ENCODE measurements at places on chromosomes 16 and 17. TPM values are rescaled to one million over a fixed set of nuclear protein-coding genes. Genes with fewer than 3 reads are reported as not detected.
A peak's percentile ranks its signal among the peaks of the same experiment; 100 is the strongest.

- no peaks in the 10 kb centered on the region for H3K36me3 ChIP-seq
- no peak for DNase-seq
- H3K4me3 ChIP-seq, result no peak overlapping the region
- H3K27ac ChIP-seq, result no peak overlapping the region
- H3K27me3 ChIP-seq, result no peaks in the 10 kb centered on the region
- peaks cover 31% of the 10 kb centered on the region for H3K4me1 ChIP-seq
Measured at GRCh38 chr17:45301674-45302073, 15.1 kb downstream of the MAP3K14 start.

- no peaks in the 10 kb centered on the region for H3K4me1 ChIP-seq
- H3K36me3 ChIP-seq, result peaks cover 3% of the 10 kb centered on the region
- no peak overlapping the region for H3K4me3 ChIP-seq
- no peak overlapping the region for H3K27ac ChIP-seq
- H3K27me3 ChIP-seq, result no peaks in the 10 kb centered on the region
Measured at GRCh38 chr17:76417499-76418143, 33.2 kb downstream of the SPHK1 start.

GRCh38 chr16:84724606-84725309, 25.0 kb downstream of the USP10 start:
- no peak overlapping the region for H3K4me3 ChIP-seq
- H3K36me3 ChIP-seq, result no peaks in the 10 kb centered on the region
- peaks cover 27% of the 10 kb centered on the region for H3K4me1 ChIP-seq
- no peak overlapping the region for H3K27ac ChIP-seq
- no peak for DNase-seq

- no peaks in the 10 kb centered on the region for H3K36me3 ChIP-seq
- no peak overlapping the region for H3K27ac ChIP-seq
- DNase-seq, result no peak
- H3K4me1 ChIP-seq, result no peaks in the 10 kb centered on the region
- H3K4me3 ChIP-seq, result no peak overlapping the region
Measured at GRCh38 chr16:79717333-79718137, 117.0 kb upstream of the MAF start.

DNA sequence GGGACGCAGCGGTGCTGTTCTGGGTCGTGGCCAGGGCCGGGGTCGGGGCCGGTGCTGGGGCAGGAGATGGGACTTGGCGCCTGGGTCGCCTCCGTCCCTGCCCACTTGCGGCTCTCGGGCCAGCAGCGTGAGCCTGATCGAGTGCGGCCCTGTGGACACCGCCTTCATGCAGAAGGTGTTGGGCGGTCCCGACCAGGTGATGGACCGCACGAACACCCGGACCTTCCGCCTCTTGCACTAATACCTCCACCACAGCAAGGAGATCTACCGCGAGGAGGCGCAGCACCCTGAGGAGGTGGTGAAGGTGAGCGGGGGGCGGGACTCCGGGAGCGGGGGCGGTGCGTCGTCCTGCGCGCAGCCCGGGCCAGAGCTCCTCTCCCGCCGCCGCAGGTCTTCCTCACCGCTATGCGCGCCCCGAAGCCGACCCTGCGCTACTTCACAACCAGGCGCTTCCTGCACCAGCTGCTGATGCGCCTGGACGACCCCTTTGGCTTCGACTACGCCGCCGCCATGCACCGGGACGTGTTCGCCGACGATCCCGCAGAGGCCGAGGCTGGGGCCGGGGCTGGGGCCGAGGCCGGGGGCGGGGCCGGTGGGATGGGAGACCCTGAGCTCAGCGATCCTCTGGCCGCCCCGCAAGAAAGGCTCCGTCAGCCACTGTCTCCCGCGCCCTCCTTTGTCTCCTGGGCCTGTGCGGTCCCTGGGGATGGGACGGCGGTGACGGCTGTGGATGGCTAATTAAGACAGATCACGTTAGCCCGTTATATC, 4.5 kb upstream of the HSD17B1 start:
- DNase-seq, result peak; percentile 75
- no peaks in the 10 kb centered on the region for H3K4me1 ChIP-seq
- H3K36me3 ChIP-seq, result no peaks in the 10 kb centered on the region
- peak overlapping the region; percentile 17 for H3K4me3 ChIP-seq

DNA sequence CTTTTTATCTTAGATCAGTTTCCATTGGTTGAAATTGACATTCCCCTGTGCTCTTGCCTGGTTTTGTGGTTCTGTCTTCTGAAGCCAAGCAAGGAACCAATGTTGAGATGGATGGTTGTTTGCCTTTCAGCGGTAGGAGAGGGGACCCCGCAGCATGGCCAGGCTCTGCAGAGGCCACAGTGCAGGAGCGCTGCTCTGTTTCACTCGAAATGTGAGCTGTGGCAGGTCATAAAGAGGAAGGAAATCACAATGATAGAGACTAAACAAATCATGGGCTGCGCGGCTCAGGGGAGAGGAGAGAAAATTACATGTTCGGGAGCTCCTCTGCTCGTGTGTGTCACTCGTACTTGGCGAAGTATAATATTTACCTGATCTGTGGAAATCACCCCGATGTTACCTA, 148.2 kb downstream of the SNX29 start:
- H3K4me1 ChIP-seq, result no peaks in the 10 kb centered on the region
- no peak for DNase-seq
- H3K4me3 ChIP-seq, result no peak overlapping the region
- no peaks in the 10 kb centered on the region for H3K27me3 ChIP-seq
- H3K27ac ChIP-seq, result no peak overlapping the region
- peaks cover 17% of the 10 kb centered on the region for H3K36me3 ChIP-seq

The KRTAP4-4 gene
- total RNA-seq, result not detected

The NFATC3 gene
- 121 TPM for total RNA-seq

Data from naive thymus-derived CD4-positive, alpha-beta T cell (primary cell).